ENCODE measurements at places on chromosomes 5 and 9. TPM values are rescaled to one million over a fixed set of nuclear protein-coding genes. Genes with fewer than 3 reads are reported as not detected.

- H3K27ac ChIP-seq = peak overlapping the region; percentile 80
- no peak for DNase-seq
- H3K36me3 ChIP-seq = no peaks in the 10 kb centered on the region
- peaks cover 43% of the 10 kb centered on the region for H3K4me1 ChIP-seq
- no peaks in the 10 kb centered on the region for H3K27me3 ChIP-seq
These were observed 438.4 kb downstream of the RAB3C start for GRCh38 chr5:59021286-59021673.

DNA sequence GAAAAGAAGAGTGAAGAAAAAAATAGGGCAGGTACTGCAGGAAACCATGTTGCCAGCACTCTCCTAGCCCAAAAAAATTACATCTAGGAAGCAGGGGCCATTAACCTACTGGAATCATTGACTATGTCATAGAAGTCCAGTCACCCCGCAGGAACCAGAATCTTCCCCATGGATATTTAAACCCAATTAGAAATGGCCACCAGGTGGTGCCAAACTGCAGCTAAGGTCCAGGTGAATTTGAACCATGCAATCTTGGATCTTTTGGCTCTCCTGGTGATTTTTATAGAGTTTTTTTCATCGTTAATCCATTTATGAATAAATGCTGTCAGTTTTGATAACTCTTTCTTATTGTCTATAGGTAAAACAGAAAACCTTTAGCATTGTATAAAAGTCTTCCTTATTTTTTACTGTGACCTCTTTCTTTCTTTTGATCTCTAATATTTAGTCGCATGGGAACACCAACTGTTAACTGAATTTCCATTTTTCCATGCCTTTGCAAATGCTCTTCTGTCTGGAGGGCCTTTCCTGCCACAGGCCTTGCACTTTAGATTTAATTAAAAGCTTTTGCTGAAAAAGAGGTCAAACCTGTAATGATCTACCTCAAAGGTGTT, 147.5 kb upstream of the FGF10 start:
- H3K36me3 ChIP-seq = no peaks in the 10 kb centered on the region
- no peak overlapping the region for H3K4me3 ChIP-seq
- no peak overlapping the region for H3K27ac ChIP-seq
- H3K27me3 ChIP-seq = no peaks in the 10 kb centered on the region
- DNase-seq = peak; percentile 13

- H3K4me1 ChIP-seq = peaks cover 64% of the 10 kb centered on the region
- H3K4me3 ChIP-seq = peak overlapping the region; percentile 98
- no peaks in the 10 kb centered on the region for H3K36me3 ChIP-seq
These were observed 2.5 kb downstream of the GPBP1 start for GRCh38 chr5:57176350-57176857.

DNA sequence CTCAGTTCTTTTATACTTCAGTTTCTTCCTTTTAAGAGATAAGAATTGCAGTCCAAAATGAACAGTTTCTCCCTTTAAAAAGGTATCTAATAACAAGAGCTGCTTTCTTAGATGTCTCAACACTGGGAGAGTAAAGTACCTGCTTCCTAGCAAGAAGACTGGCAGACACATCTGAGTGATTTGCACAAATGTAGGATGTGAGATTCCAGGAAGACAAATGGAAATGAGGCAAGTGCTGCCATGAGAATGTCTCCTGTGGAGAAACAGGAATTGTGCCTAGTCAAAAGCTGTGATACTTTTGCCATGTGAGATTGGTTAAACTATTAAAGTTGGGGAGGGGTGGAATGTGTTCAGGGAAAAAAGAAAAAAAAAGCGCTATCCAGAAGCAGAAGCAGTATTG, 159.1 kb downstream of the HTR1A start:
- H3K4me3 ChIP-seq = no peak overlapping the region
- DNase-seq = no peak
- H3K36me3 ChIP-seq = no peaks in the 10 kb centered on the region
- H3K4me1 ChIP-seq = no peaks in the 10 kb centered on the region

DNA sequence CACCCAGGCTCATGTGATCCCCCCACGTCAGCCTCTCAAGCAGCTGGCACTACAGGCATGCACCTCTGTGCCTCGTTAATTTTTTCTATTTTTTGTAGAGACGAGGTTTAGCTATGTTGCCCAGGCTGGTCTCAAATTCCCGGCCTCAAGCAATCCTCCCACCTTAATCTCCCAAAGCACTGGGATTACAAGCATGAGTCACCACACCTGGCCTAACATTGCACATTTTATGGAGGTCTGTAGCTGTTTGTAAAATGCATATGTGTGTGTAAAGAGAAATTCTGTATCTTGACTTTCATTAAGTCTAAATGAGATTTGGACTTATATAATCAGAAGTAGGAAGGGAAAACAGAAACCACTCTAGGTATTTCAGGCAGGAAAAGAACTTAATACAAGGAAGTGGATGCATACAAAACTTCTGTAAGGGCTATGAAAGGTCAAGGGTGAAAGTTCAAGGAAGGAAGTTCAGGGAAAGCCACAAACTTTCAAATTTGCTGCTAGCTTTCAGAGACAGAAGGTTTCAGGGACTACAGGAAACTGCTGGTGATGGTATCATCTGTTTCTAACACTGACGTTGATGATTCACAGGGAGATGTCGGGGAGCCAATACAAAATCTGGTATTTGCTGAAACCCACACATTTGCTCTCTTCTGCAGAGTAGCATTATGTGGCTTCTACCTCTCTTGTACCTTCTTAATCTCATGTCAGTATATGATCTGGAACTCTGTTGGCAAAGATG, 209.4 kb downstream of the PIK3R1 start:
- peaks cover 2% of the 10 kb centered on the region for H3K4me1 ChIP-seq
- DNase-seq = no peak
- no peak overlapping the region for H3K27ac ChIP-seq
- H3K36me3 ChIP-seq = no peaks in the 10 kb centered on the region
- no peaks in the 10 kb centered on the region for H3K27me3 ChIP-seq
- H3K4me3 ChIP-seq = no peak overlapping the region

- no peaks in the 10 kb centered on the region for H3K36me3 ChIP-seq
- H3K4me3 ChIP-seq = no peak overlapping the region
- DNase-seq = no peak
- H3K4me1 ChIP-seq = no peaks in the 10 kb centered on the region
- H3K27me3 ChIP-seq = no peaks in the 10 kb centered on the region
These were observed 44.7 kb upstream of the AKNA start for GRCh38 chr9:114432323-114433067.

DNA sequence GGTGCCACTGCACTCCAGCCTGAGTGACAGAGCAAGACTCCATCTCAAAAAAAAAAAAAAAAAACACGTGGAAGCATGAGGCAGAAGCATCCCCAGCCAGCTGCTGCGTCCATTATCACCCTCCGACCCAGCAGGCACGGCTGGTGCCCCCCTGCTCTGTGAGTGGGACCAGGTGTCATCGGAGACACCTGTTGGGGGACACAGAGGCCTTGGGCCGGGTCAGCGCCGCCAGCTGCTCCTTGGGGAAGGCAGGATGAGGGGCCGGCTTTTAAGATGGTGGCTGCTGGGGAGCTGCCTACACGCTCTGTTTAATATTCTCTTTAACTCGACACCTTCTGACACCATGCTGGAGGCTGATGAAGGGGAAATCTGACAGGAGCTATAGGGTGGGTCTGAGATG, 80.2 kb upstream of the RUFY1 start:
- H3K27me3 ChIP-seq = no peaks in the 10 kb centered on the region
- no peak overlapping the region for H3K4me3 ChIP-seq
- no peak overlapping the region for H3K27ac ChIP-seq
- DNase-seq = no peak
- H3K4me1 ChIP-seq = no peaks in the 10 kb centered on the region

DNA sequence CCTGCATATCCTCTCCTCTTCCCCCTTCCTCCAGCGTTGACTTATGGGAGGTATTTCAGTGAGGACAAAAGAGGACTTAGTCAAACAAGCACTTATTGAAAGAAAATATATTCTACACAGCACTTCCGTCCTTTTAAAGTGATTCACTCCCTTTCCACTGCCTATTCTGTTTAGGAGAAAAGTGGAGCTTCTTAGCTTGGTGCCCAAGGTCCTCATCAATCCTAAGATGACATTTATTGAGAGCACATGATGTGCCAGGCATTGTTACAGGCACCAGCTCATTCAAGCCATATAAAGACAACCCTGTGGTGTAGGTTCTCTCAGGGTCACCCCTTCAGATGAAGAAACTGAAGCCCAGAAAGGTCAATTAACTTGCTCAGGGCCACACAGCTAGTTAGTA, 95.9 kb downstream of the KCNIP1 start:
- no peak overlapping the region for H3K4me3 ChIP-seq
- no peaks in the 10 kb centered on the region for H3K36me3 ChIP-seq
- no peak overlapping the region for H3K27ac ChIP-seq

- H3K27ac ChIP-seq = no peak overlapping the region
- no peak overlapping the region for H3K4me3 ChIP-seq
- H3K4me1 ChIP-seq = no peaks in the 10 kb centered on the region
- no peaks in the 10 kb centered on the region for H3K36me3 ChIP-seq
- H3K27me3 ChIP-seq = no peaks in the 10 kb centered on the region
These were observed 217.5 kb downstream of the TMEM161B start for GRCh38 chr5:88051148-88051547.

- DNase-seq = no peak
- no peak overlapping the region for H3K4me3 ChIP-seq
- H3K27ac ChIP-seq = no peak overlapping the region
These were observed 297.3 kb downstream of the NR3C1 start for GRCh38 chr5:143106174-143106573.

GRCh38 chr9:107973451-107973850, 483.9 kb upstream of the KLF4 start:
- no peaks in the 10 kb centered on the region for H3K27me3 ChIP-seq
- no peak for DNase-seq
- no peak overlapping the region for H3K27ac ChIP-seq
- no peaks in the 10 kb centered on the region for H3K36me3 ChIP-seq
- no peaks in the 10 kb centered on the region for H3K4me1 ChIP-seq

DNA sequence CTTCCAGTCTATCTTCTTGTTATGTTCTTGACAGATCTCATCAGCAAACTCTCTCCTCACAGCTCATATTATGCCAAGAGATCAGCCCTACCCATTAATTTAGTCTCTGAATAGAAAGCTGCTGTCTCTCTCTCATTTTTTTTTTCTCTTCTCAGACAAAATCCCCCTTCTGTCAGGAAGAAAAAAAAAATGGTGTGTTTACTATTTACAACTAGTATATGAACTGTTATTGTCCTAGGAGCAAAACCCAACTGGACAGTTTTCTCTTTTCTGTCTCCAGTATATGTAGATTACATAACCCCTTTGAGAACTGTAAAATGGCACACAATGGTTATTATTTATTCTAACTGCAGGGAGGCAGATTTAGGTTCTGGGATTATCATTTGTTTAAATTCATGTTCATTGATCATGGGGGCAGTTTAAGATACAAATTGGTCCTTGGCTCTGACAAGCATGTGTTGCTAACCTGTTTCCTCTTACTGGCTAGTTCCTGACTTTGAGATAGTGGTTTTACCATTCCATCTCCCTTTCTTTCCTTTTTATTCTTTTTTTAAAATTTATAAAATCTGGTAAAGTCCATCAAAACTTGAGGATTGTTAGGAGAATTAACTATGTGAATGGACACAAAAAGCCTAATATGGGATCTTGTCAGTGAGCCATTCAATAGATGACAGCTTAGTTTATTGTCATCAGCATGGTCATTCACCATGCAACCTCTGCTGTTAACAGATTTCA, 210.0 kb upstream of the PAPPA start:
- H3K4me1 ChIP-seq = no peaks in the 10 kb centered on the region
- H3K36me3 ChIP-seq = no peaks in the 10 kb centered on the region
- H3K4me3 ChIP-seq = no peak overlapping the region
- no peak for DNase-seq

DNA sequence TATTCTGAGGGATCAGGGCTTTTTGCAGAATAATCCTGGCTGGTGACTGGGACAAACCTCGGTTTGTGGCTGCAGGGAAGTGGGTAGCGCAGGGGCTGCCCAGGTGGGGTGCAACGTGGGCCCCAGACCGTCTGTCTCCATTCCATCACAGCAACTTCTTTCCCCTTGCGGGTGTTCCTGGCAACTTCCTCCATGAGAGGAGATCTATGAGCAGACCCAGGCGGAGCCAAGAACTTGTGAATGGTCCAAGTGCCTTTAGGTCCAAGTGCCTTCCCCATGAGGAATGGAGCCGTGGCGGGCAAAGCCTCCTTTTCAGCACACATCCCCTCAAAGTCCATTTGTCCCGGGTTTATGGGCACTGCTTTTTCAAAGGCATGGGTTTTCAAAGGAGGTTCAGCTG, 136.5 kb downstream of the PHF2 start:
- peaks cover 6% of the 10 kb centered on the region for H3K4me1 ChIP-seq
- DNase-seq = no peak
- H3K4me3 ChIP-seq = no peak overlapping the region
- H3K27me3 ChIP-seq = no peaks in the 10 kb centered on the region
- no peaks in the 10 kb centered on the region for H3K36me3 ChIP-seq
- H3K27ac ChIP-seq = no peak overlapping the region

DNA sequence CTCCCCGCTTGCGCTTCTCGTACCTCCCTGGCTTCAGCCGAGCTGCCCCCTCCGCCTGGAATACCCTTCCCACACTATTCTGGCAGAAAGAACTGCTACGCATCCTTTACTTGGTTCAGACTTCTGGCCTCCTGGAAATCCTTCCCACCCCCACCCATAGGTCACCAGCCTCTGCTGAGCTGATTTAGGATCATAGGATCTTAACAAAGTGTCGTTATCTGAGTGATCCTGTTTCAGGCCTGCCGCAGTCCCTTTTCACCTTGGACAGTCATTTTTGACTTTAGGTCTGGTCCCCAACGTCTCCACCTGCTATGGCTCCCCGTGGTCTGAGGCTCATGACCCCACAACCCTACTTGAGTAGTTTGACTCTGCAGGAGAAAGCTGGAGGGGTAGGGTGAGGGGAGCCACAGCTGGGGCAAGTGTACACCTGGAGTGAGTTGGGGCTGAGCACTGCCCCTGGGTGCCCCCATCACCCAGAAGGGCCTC, 27.3 kb downstream of the EGR1 start:
- H3K27me3 ChIP-seq = peaks cover 29% of the 10 kb centered on the region
- peaks cover 14% of the 10 kb centered on the region for H3K4me1 ChIP-seq
- peak overlapping the region; percentile 63 for H3K27ac ChIP-seq
- DNase-seq = no peak
- H3K36me3 ChIP-seq = no peaks in the 10 kb centered on the region
- peak overlapping the region; percentile 67 for H3K4me3 ChIP-seq

DNA sequence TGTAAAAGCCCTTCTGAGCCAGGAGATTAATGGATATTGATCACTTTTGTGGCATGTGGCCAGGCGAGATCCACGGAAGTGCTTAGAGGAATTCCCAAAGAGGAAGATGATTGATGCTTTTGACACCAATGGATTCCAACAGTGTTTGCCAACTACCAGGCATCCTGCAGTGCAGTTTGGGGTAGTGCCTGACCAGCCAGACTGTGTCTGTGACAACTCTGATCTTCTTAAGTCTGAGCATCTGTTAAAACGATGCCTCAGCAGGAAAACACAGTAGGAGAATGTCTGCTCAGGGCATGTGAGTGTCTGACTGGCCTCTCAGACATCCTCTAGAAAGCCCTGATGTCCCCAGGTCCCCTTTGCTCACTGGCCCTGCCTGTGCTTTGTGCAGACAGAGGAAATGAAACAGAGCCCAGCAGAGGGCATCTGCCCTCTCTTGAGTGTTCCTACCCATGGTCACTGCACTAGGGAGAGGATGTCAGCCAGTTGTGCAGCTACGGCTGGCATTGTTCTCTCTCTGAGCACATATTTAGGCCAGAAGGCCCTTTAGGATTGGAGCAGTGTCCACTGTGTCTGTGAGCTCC, 57.0 kb downstream of the TRPC7 start:
- H3K27ac ChIP-seq = no peak overlapping the region
- H3K4me1 ChIP-seq = no peaks in the 10 kb centered on the region
- no peak for DNase-seq

The KIF12 gene
- not detected for total RNA-seq

The DNAH5 gene
- 0.02 TPM for total RNA-seq

The UNC5A gene
- total RNA-seq = not detected

The ABCA2 gene
- total RNA-seq = 15.6 TPM

The ANKRD34B gene
- total RNA-seq = not detected

All from gastrocnemius medialis (tissue), 4 donors.